CD4-positive, alpha-beta T cell treated with Interleukin-6 for 4 hours (primary cell): ENCODE measurements at places on chromosomes 11 and 22.

GRCh38 chr11:17611503-17612220 lies 64.6 kb downstream of the OTOG start:
- DNase-seq = no peak

DNA sequence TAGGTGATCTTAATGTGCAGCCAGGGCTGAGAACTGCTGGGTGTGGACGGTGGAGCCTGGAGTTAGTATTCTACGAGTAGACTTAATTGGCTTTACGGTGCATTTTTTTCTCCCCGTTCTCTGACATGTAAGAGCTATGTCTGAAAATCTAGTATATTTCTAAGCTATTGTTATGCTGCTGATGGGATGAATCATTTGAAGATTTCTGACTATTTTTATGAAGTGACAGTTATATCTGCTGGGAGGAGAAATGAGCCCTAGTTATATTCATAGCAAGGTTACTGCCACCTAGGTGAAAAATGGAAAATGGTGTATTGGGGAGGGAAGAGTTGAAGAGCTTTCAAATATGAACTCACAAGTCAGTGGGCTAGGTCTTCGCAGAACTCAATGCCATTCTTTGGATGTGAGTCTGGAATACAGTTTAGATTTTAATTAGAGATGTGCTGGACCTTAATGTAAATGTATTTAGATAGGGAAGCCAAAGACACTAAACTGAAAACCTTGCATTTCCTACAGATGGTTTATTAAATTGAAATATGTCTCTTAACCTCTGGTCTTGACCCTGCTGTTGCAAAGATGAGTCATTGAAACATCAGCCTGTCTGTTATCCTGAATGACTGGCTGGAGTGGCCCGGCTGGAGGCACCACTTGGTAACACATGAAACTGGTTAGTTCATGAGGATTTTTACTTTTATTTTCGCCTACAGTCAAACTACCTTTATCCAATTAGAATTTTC lies 293.7 kb downstream of the DDX10 start:
- DNase-seq = no peak

DNA sequence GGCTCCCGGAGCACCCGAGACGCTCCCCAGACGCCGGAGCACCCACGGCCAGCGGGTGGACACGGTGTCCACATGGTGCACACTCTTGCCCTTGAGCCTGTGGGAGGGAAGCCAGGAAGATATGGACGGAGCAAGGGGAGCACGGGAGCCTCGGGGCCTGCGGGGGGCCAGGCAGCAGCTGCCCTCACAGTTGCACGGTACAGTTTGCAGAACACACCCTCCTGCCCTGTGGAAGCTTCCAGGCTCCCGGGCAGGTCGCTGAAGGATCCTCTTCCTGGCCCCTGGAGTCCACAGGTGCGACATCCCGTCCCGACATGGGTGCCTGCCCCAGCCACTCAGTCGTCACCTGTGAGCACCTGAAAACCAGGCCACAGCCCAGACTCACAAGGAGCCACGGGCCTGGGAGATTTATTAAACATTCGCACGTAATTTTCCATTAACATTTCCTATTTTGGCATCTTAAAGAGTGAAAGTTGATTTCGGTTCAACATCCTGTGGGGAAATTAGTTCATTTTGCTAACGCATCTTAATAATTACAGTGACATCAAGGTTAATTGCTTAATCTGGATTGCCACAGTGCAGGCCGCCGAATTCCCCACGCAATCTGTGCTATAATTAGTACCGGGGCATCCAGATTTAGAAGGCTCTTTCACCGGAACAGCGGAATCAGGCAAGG lies 253.3 kb downstream of the BRD1 start:
- DNase-seq = no peak

GRCh38 chr11:26078231-26078821 lies 253.6 kb upstream of the ANO3 start:
- DNase-seq = no peak

DNA sequence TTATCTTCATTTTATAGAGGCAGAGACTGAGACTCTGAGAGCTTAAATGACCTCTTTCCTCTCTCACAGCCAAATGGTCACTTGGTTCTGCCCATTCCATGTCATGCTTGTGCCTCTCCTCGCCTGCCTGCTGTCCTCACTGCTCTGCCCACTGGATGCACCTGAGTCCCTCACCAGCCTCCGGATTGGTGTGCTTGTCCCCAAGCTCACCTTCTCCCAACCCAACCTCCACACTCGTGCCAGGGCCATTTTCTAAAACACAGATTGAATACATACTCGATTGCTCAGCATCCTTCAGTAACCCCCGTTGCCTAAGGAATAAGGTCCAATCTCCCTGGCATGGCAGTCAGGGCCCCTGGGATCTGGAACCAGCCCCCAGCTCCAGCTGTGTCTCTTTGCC lies 28.4 kb upstream of the NECTIN1 start:
- DNase-seq = no peak

DNA sequence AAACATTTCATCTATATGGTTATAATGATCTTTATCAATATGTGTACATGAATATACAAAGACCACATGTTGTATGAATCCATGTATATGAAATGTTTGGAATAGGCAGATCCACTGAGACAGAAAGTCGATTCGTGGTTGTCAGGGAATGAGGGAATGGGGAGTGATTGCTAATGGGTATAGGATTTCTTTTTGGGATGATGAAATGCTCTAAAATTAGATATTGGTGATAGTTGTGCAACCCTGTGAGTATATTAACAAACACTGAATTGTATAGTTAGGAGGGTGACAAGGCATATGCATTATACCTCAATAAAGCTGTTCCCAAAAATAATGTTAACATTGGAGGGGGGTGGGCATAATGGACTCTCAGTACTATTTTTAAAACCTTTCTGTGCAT lies 5.0 kb upstream of the PTPMT1 start:
- no peak for DNase-seq

- no peak for DNase-seq
These were observed 317.7 kb upstream of the CTSC start for GRCh38 chr11:88655196-88655595.

GRCh38 chr11:65341856-65342255 lies 8.2 kb downstream of the DPF2 start:
- DNase-seq = no peak

- no peak for DNase-seq
These were observed 1514.8 kb downstream of the TBC1D22A start for GRCh38 chr22:48276994-48277867.

DNA sequence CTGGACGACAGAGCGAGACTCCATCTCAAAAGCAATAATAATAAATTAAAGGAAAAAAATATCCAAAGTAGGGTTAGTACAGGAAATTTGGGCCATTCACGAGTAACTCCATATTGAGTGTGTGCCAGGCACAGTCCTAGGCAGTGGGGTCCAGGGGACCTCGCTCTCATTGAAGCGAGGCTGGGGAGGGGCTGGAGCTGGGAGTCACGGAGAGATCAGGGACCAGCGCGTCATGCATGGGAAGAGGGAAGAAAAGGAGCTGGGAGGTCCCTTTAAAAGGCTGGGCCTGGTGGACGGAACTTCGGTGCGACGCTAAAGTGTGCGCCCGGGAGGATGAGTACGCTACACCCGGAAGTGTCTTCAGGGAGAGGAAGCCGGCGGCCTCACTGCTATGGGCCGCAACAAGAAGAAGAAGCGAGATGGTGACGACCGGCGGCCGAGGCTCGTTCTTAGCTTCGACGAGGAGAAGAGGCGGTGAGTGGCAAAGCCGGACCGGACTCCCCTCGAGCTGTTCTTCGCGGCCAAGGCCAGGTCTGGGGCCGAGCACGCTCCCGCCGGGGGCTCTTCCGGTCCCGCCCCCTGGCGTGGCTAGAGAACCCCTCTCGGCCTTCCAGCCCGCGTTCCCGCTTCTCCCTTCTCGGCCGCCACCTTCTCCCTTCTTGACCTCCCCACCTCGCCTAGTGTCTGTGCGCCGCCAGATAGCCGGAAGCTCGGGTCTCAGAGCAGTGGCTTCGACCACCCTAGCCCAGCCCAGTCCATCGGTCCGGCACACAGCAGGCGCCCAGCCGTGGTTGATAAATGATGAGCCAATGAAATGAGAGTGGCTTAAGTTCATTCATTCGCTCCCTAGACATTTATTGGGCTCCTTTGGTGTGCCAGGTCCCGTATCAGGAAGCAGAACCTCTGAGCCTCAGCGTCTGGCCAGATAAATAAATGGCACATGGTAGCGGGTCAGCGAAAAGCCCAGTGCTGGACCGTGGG lies at the start of gene NOL12:
NOL12 (plus strand) TSS at position 342 of the 981 bp plus-strand sequence; CDS start at position 392, 50 bp downstream.
- DNase-seq = peak; percentile 79

DNA sequence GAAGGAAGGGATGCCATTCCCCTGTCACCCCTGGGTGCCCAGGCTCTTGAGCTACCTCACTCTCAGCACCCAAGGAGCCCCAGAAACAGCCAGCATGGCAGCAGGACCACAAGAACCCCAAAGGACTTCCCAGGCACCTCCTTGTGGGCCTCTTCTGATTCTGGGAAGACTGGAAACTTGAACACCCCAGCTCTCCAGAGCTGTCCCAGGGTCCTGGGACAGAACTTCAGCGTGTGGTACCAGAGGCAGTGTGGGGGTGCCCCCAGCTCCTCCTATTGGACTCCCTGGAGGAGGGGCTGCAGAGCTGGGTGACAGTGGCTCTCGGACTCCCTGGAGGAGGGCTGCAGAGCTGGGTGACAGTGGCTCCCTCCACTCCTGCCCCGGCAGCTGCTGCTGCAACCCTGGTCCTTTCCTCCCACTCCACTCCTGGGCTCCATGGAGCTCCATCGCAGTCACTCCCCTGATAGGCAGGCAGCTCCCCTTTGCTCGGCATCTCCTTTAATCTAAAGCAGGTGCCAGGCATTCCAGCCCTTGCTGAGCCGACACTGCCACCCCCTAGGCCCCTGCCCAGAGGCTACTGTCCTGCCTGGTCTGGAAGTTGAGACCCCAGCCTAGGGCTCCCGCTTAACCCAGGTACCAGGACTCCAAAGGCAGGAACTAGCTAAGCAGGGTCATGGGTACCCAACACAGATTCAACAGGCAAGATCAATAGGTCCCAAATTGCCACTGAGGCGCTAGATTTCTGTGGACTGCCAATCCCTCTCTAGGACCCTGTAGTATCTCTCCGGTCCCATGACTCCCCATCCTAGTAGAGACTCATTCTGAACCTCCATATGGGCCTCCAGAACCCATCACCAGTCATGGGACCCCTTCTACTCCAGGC lies 2.7 kb downstream of the BCL9L start:
- no peak for DNase-seq

DNA sequence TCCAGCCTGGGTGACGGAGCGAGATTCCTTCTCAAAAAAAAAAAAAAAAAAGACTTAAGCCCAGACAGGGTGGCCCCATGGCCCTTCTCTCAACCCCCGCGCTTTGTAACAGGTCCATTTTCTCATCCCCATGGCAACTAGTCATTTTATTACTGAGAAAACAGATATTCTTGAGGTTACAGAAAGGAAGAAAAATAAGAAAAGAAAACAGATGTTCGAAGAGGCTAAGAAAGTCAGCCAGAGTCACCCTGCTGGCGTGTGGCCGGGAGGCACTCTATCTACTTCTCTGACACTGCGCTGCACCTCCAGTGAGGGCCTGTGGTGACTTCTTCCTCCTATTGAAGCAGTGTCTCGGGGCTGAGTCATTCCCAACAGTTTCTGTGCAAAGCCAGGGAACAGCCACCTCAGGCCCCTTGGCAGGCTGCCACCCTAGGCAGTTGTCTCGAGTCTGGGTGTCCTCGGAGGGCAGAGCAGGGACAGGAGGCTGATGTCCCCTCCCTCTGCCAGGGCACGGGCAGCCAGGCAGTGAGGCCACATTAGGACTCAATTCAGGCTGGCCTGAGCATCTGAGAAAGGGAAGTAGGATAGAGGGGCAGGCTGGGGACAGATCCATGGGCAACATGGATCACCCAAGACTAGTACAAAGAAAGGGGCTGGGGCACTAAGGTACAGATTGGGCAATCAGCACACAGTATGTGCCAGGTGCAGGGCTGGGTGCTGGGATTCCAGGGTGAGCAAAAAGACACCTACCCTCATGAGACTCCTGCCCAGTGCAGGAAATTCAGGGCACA lies 16.4 kb upstream of the SYVN1 start:
- no peak for DNase-seq

GRCh38 chr11:11984563-11984962 lies 23.9 kb downstream of the DKK3 start:
- DNase-seq = no peak

DNA sequence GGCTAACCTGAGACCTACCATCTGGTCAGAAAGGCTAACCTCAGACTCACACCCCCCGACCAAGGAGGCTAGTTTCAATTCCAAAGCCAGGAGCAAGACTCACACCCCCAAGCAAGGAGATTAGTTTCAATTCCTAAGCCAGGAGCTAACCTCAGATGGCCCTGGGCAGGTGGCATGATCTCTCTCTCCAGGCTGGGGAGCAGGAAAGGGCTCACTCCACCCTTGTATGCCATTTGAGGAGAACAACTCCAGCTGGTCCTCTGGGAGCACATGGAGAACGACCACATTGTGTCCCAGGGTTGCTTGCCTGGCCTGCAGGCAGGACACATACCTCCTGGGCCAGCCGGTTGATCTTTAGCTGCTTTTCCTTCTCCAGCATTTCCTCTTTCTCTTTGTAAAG lies 32.6 kb downstream of the USH1C start:
- DNase-seq = no peak

- DNase-seq = no peak
These were observed 496.5 kb upstream of the B3GAT1 start for GRCh38 chr11:134908583-134908982.

DNA sequence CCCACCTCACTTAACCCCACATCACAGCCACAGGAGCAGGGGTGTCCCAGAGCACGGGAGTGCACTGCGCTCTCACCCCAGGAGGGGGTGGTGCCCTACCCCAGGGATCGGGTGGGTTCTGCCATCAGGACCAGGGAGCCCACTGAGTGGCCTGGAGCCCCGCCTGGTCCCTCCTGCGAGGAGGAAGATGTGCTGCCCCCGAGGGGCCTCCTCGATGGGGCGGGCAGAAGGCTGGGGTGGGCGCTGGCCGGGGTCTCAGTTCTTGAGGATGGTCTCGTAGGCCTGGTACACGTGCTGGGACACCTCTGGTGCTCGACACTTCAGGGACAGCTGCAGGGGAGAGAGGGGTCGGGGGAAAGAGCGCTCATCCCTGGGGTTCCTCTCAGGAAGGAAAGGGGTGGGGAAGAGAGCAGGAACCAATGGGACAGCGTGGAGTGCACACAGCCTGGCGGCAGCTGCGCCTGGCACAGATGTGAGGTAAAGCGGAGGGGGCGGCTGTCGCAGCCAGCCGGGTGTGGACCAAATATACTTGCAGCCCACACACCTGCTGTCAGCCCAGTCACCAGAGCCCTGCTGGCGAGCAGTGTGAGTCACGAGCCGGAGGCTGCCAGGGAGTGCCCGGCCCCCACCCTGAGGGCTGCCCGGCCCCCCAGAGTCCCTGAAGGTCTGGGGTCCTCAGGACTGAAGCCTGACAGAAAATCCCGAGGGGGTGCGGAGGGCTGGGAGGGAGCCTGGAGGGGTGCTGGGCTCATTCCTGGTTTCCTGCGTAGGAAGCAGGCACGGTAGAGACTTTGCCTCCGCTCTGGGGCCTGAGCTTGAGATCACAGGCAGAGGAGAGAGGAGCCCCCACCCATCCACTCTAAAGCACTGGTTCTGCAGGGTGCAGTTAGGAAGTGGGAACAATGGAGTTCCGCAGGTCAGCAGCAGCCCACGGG lies 13.3 kb upstream of the RASL10A start:
- DNase-seq = no peak

- no peak for DNase-seq
These were observed 27.3 kb upstream of the PACSIN2 start for GRCh38 chr22:43042101-43042780.
